ENCODE measurements at places on chromosomes 4 and X. TPM values are rescaled to one million over a fixed set of nuclear protein-coding genes. Genes with fewer than 3 reads are reported as not detected.

- no peak overlapping the region for H3K27ac ChIP-seq
- H3K27me3 ChIP-seq, result no peaks in the 10 kb centered on the region
- H3K36me3 ChIP-seq, result no peaks in the 10 kb centered on the region
- no peak for DNase-seq
- H3K4me1 ChIP-seq, result no peaks in the 10 kb centered on the region
- no peak overlapping the region for H3K4me3 ChIP-seq
Measured at GRCh38 chr4:103996637-103997036, 276.9 kb upstream of the TACR3 start.

DNA sequence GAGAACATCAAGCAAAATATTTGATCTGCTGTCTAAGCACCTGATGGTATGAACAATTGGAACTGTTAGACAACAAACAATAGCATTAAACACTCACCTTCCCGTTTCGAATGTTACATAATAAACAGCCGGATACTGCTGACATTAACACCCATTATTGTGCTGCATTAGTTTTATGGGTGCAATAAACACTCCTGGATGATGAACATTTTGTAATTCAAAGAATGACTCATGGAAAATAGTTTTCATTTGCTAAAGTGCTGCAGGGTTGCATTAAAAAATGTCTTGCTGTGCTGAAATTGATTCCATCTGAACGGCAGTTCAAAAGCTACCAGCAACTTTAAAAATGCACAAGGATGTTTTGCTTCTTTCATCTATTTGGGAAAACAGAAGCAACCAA is 100.8 kb upstream of the SORBS2 start:
- H3K27me3 ChIP-seq, result no peaks in the 10 kb centered on the region
- no peak for DNase-seq
- H3K27ac ChIP-seq, result no peak overlapping the region
- H3K4me3 ChIP-seq, result no peak overlapping the region
- no peaks in the 10 kb centered on the region for H3K36me3 ChIP-seq

DNA sequence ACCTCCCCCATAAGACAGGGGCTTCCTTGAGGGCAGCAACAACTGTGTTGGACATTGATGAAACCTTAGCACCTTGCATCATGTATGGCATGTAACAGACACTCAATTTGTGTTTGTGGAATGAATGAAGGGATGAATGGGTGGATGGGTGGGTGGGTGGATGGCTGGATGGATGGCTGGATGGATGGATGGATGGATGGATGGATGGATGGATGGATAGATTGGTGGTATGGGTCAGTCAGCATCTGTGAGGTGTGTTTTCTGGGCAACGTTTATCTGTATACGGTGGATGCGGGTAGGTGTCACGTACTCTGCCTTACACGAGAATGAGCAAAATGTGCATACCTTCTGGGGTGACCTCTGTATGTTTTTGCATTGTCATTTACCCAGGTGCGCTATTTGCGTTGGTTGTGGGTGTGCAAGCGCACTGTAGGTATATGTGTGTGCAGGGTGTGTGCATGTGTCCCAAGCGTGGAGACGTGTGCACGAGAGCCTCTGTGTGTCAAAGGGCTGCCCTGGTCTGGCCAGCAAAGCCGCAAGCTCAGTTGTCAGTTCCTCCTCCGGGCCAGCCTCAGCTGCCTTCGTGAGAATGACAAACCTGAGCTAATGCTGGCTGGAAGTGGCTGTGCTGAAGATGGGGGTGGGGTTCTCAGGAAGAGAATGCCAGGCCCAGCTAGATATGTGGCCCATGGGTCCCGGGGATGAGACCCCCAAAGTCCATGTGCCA is 26.5 kb downstream of the ELF4 start:
- peak; percentile 44 for DNase-seq
- peaks cover 42% of the 10 kb centered on the region for H3K4me1 ChIP-seq
- H3K4me3 ChIP-seq, result peak overlapping the region; percentile 92
- no peaks in the 10 kb centered on the region for H3K27me3 ChIP-seq
- peaks cover 17% of the 10 kb centered on the region for H3K36me3 ChIP-seq

STAP1 gene
- 27.8 TPM for total RNA-seq

- no peak overlapping the region for H3K4me3 ChIP-seq
- H3K4me1 ChIP-seq, result no peaks in the 10 kb centered on the region
- DNase-seq, result no peak
Measured at GRCh38 chr4:137495578-137495977, 36.7 kb downstream of the PCDH18 start.

SFRP2 gene
- total RNA-seq, result not detected

ARSJ gene
- not detected for total RNA-seq

- H3K27me3 ChIP-seq, result no peaks in the 10 kb centered on the region
- no peak overlapping the region for H3K4me3 ChIP-seq
- no peaks in the 10 kb centered on the region for H3K36me3 ChIP-seq
- no peak overlapping the region for H3K27ac ChIP-seq
- no peaks in the 10 kb centered on the region for H3K4me1 ChIP-seq
Measured at GRCh38 chr4:120561648-120562047, 360.9 kb downstream of the PRDM5 start.

- no peaks in the 10 kb centered on the region for H3K4me1 ChIP-seq
- no peak for DNase-seq
- no peaks in the 10 kb centered on the region for H3K36me3 ChIP-seq
- H3K4me3 ChIP-seq, result no peak overlapping the region
- no peaks in the 10 kb centered on the region for H3K27me3 ChIP-seq
Measured at GRCh38 chrX:124860736-124861135, 458.9 kb upstream of the TEX13C start.

ASB12 gene
- not detected for total RNA-seq

ARSH gene
- total RNA-seq, result not detected

SOD3 gene
- total RNA-seq, result not detected

- peaks cover 15% of the 10 kb centered on the region for H3K36me3 ChIP-seq
- no peak overlapping the region for H3K27ac ChIP-seq
- peaks cover 10% of the 10 kb centered on the region for H3K4me1 ChIP-seq
- no peak for DNase-seq
- H3K4me3 ChIP-seq, result no peak overlapping the region
Measured at GRCh38 chr4:55910140-55910539, 38.6 kb upstream of the CEP135 start.

GRCh38 chr4:165368114-165368513 is 10.7 kb upstream of the CPE start:
- no peaks in the 10 kb centered on the region for H3K4me1 ChIP-seq
- no peak overlapping the region for H3K27ac ChIP-seq
- peaks cover 14% of the 10 kb centered on the region for H3K27me3 ChIP-seq
- H3K4me3 ChIP-seq, result no peak overlapping the region
- DNase-seq, result no peak

SH2D1A gene
- 45.8 TPM for total RNA-seq

DNA sequence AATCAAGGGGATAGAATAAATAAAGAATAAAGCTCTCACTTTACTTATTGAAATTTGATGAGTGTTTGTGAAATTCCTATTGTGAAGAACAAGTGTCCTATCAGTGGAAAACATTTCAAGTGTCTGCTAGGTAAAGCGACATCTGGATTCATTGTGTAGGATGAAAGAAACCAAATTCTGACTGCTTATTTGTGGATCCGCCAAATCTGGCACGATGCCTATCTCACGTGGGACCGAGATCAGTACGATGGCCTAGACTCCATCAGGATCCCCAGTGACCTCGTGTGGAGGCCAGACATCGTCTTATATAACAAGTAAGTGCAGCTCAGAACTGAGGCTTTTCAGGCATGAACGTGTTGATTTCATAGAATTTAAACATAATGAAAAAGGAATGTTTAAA is 1.9 kb downstream of the CHRNA9 start:
- peaks cover 6% of the 10 kb centered on the region for H3K27me3 ChIP-seq
- no peak overlapping the region for H3K4me3 ChIP-seq
- H3K27ac ChIP-seq, result no peak overlapping the region
- peaks cover 15% of the 10 kb centered on the region for H3K4me1 ChIP-seq

- no peaks in the 10 kb centered on the region for H3K36me3 ChIP-seq
- H3K27me3 ChIP-seq, result peaks cover 4% of the 10 kb centered on the region
- no peak overlapping the region for H3K27ac ChIP-seq
- H3K4me3 ChIP-seq, result no peak overlapping the region
- H3K4me1 ChIP-seq, result no peaks in the 10 kb centered on the region
Measured at GRCh38 chr4:163071308-163071707, 95.4 kb downstream of the NAF1 start.

DNA sequence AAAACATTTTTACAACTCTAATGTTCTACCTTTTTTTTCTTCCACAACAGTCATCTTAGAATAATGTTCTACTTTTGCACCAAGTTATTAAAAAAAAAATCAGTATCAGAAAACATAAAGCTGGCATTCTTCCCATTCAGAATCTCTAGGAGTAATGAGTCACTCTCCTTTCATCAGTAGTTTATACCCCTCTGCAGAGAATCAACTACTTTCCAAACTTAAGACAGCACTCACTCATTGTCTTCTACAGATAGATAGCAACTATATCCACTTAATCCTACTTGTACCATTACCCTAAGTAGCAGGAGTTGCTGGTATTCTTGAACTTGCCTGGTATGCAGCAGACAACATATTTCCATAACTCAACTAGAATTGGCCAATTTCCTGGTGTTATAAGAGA is 3.2 kb downstream of the TIGD4 start:
- DNase-seq, result no peak
- no peak overlapping the region for H3K27ac ChIP-seq
- peaks cover 13% of the 10 kb centered on the region for H3K27me3 ChIP-seq
- H3K4me3 ChIP-seq, result no peak overlapping the region
- peaks cover 2% of the 10 kb centered on the region for H3K36me3 ChIP-seq
